T follicular helper cell (primary cell): ENCODE measurements at places on chromosomes 3 and 15.

GRCh38 chr3:192864941-192865340 lies 52.7 kb downstream of the MB21D2 start:
- no peak for DNase-seq

DNA sequence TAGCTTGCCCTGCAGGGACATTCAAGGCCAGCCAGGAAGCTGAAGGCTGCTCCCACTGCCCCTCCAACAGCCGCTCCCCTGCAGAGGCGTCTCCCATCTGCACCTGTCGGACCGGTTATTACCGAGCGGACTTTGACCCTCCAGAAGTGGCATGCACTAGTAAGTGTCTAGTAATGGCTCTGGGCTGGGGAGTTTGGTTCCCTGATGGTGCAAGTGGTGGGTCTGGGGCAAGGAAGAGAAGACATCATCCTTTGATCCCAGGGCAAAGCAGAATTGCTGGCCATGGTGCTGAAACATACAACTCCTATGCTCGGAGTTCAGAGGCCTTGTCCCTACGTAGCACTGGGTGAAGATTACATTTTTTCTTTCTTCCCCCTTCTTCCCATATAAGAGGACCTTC lies 311.4 kb downstream of the EPHB1 start:
- DNase-seq: no peak

- no peak for DNase-seq
Measured at GRCh38 chr3:123750209-123750608, 133.9 kb downstream of the MYLK start.

GRCh38 chr3:156976933-156977332 lies 150.8 kb downstream of the LEKR1 start:
- no peak for DNase-seq

GRCh38 chr3:34229876-34230275 lies 431.4 kb downstream of the PDCD6IP start:
- DNase-seq: no peak

GRCh38 chr3:165642761-165643420 lies 194.3 kb downstream of the BCHE start:
- DNase-seq: no peak
